ENCODE measurements at places on chromosomes 7 and 10.

- no peak for DNase-seq
These were observed 240.8 kb downstream of the KIF20B start for GRCh38 chr10:89942217-89942616.

GRCh38 chr7:5607951-5608656 is 173.4 kb downstream of the RNF216 start:
- DNase-seq: no peak

GRCh38 chr7:19145434-19146115 is 354 bp upstream of the FERD3L start:
- no peak for DNase-seq

- no peak for DNase-seq
These were observed 177.8 kb downstream of the PTPRN2 start for GRCh38 chr7:158409816-158410330.

- DNase-seq: no peak
These were observed 27.1 kb downstream of the ARMC3 start for GRCh38 chr10:22954970-22955369.

- DNase-seq: no peak
These were observed 2.0 kb upstream of the GATA3 start for GRCh38 chr10:8052341-8052955.

DNA sequence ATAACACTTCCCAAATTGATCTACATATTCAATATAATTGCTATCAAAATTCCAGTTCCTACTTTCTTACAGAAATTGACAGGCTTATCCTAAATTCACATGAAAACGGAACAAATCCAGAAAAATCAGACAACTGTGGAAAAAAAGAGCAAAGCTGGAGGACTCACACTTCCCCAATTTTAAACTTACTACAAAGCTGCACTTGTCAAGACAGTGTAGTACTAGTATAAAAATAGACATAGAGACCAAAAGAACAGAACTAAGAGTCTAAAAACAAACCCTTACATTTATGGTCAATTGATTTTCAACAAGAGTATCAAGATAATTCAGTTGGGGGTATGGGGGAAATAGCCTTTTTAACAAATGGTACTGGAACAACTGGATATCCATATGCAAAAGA is 27.5 kb downstream of the LMBR1 start:
- DNase-seq: no peak

DNA sequence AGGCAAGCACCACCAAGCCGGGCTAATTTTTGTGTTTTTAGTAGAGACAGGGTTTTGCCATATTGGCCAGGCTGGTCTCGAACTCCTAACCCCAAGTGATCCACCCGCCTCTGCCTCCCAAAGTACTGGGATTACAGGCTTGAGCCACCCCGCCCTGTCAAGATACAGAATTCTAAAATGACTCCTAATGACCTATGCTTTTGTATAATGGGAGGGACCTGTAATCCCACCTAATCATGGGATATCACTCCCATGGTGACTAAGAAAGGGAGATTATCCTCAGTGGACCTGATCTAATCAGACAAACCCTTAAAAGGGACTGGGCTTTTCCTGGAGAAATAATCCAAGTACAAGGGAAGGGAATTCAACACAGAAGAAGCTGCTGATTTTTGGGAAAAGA is 28.8 kb downstream of the SAMD8 start:
- DNase-seq: no peak

- no peak for DNase-seq
These were observed 4.0 kb upstream of the PLXNA4 start for GRCh38 chr7:132580277-132580676.

GRCh38 chr7:159142730-159143129 is 1.9 kb downstream of the VIPR2 start:
- DNase-seq: no peak

DNA sequence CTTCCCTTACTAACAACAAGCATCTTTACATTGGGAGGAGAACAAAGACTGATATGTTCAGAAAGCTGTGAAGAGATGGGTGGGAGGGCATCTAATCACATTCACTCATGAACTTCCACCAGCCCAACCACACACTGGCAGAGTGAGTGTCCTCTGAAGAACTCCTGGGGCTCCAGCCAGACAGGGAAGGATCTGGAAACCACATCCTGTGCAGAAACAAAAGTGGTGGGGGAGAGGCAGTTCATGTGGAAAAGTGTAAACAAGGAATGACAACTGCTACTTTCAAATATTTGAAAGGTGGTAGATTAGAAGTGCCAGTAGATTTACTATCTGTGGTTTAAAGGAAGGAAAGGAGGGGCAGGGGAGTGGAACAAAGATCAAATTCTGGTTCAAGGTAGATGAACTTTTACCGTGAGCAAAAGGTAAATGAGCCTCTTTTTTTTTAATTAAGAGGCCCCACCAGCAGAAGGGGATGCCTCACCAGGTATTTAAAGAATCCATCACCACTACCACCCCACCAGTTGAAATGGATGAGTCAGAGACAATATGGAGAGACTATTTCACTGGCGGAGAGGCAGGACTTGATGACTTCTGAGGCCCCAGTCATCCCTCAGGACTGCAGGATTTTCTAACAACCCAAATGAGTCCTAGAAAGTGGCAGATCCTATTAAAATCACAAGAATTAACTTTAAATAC is 34.5 kb downstream of the GOT1 start:
- no peak for DNase-seq

- DNase-seq: no peak
These were observed 307.7 kb downstream of the MDFIC start for GRCh38 chr7:115229401-115230105.

DNA sequence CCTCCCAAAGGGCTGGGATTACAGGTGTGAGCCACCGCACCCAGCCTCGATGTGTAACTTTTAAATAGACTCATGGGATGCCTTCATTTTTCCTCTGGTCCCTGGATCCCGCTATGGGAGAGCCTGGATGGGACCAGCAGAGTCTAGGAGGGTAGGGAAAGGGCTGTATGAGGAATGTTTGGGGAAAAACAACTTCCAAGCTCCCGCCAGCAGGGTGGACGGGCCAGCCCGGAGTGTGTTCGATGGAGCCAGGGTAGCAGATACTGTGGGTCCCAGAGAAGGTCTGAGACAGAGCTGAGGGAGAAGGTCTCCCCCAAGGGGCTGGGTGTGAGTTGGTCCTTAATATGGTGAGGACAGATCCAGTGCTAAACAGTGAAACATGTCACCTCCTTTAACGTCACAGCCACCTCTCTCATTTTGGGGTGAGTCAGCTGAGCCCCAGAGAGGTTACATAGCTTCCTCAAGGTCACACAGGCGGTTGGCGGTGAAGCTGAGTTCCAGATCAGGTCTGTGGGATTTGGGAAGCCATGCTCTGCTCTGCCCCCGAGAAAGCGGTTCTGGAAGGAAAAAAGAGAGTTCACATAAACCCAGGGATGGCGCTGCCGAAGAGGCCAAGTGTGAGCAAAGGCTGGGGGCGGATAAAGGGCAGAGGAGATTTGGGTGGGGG is 66.4 kb downstream of the MYL10 start:
- DNase-seq: no peak

GRCh38 chr10:70462349-70462984 is 16.1 kb upstream of the PALD1 start:
- DNase-seq: no peak

GRCh38 chr10:26438534-26439341 is 597 bp downstream of the APBB1IP start:
- peak; percentile 82 for DNase-seq

DNA sequence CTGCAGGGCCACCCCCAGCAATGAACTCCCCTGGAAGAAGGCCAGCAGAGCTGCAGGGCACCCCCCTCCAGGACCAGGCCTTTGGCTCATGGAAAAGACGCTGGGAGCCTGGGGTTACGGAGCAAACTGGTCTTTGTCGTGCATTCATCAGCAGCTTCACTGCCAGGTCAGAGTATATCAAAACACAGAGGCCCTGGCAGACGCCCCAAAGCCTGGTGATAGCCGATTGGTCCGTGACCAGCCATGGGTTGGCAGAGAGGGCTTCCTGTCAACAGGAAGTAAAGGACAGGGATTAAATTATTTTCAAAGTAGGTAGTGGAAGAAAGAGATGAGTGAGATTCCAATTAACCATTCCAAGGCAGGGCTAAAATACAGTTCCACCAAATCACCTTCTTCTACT is 9.0 kb downstream of the PRKAG2 start:
- no peak for DNase-seq

GRCh38 chr7:127337581-127337980 is 54.9 kb downstream of the ZNF800 start:
- no peak for DNase-seq

DNA sequence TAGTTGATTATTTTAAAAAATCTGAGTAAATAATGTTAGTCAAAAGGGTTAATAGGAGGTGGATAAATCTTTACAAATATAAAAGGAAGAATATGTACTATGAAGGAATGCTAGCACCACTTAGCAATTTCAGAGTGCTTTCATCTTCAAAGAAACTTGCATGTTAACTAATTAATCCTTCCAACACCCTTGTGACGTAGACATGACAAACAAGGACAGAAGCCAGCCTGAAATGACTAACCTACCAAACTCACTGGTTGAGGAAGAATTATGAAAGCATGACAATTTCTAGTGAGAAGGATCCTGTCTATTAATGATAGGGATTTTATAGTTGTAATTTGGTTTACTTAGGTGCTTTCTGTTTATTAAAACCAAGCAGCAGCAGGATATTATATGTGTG is 468.0 kb upstream of the FZD8 start:
- no peak for DNase-seq
